ENCODE measurements at places on chromosomes 5 and 9.
A peak's percentile ranks its signal among the peaks of the same experiment; 100 is the strongest.

- DNase-seq, result no peak
Observed at GRCh38 chr9:135341612-135342169, 137.9 kb upstream of the PPP1R26 start.

DNA sequence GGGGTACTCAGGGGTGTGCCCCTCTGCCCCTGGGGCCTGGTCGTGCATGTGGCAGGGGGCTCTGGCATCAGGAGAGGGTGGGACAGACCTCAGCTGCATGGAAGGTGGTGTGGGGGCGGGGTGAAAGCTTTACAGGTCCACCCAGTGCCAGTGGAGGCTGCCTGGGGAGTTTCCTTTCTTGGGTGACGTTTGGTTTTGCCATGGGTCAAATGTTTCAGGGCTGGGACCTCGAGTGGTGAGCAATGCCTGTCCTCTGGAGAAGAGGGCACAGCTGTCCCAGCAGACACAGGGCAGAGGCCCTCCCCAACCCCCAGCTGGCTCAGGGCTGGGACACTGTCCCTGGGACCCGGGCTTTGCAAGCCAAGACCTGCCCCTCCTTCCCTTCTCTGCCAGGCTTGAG lies 3.6 kb downstream of the RXRA start:
- no peak for DNase-seq

DNA sequence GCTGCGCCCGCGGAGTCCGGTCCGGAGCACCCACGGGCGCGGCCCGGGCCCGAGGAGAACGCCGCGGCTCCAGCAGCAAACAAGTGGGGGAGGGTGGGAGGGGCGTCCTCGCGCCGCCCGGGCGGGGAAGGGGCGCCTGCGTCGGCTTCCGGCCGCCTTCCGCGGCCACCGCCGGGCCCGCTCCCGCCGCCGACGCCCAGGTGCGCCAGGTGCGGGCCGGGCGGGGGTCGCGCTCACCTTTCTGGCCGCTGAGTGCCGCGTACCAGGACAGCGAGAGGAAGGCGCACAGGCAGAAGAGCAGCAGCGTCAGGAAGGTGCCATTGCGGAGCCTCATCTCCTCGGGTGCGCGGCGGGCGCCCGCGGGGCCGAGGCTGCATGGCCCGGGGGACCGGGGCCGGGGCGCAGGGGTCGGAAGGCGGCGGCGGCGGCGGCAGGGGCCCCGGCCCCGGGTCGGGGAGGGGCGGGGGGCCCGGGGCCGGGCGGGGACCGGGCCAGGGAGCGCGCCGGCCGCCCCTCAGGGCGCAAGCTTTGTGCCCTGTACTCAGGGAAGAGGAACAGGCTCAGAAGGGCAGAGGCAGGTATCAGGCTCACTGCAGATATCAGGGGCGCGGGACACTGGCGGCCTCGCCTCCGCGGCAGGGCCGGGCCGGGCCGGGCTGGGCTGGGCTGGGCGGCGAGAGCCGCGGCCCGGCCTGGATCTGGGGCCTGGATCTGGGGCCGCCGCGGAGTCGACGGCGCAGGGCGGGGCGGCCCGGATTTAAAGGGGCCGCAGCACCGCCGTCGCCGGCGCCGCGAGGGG lies at the start of gene MGAT4B:
Gene MGAT4B (minus strand): TSS at position 617 of the 799 bp plus-strand sequence. CDS start 283 bp downstream, at position 334.
- no peak for DNase-seq

DNA sequence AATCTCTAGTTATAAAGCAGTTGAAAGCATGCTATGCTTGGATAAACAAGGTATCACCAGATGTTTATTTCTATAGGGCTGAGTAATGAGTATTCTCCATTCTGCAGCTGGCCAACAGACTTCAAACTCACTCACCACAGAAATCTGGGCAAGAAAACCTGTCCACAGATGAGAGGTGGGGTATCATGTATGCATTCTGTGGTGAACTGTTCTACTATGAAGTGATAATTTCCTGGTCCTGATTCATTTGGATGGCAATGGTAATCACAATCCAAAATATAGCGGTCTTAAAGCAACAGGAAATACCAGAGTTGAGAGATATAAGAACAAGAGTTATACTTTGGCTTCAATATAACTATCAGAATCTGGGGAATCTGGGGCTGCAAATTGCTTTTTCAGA lies 65.9 kb upstream of the EFNA5 start:
- DNase-seq, result no peak

GRCh38 chr5:142807372-142807911 lies 37.3 kb downstream of the ARHGAP26 start:
- no peak for DNase-seq

DNA sequence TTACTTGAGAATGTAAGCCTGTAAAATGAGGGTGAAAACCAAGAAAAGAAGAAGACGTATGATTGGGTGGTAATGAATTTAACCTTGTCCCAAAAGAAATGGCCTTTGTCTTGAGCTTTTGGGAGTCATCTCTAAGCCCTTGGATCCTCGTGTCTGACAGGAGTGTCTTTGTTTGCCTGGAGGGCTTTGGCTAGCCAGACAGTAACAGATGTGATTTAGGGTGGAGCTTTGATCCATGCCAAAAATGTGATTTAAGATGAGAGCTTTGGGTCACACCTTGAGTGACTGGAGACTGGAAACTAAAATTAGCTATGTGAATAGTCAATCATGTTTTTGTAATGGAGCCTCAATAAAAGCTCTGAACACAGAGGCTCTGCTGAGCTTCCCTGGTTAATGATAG lies 25.9 kb upstream of the ZFAND5 start:
- no peak for DNase-seq

DNA sequence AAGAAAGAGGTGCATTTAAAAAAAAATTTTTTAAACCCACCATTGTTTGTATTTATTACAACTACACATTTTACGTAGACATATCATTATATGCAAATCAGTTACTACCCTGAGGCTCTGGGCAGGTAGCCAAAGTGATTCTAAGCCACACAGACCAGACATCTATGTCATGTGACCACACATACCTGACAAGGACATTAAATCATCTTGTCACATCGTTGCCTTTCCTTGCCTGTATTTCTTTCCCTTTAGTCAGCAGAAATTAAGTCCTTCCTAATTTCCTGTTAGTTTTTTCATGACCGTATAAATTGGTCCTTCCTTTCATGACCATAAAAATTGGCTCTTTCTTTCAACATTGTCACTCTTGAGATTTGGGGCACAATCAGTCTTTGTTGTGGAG lies 134.2 kb upstream of the MARCHF11 start:
- no peak for DNase-seq

DNA sequence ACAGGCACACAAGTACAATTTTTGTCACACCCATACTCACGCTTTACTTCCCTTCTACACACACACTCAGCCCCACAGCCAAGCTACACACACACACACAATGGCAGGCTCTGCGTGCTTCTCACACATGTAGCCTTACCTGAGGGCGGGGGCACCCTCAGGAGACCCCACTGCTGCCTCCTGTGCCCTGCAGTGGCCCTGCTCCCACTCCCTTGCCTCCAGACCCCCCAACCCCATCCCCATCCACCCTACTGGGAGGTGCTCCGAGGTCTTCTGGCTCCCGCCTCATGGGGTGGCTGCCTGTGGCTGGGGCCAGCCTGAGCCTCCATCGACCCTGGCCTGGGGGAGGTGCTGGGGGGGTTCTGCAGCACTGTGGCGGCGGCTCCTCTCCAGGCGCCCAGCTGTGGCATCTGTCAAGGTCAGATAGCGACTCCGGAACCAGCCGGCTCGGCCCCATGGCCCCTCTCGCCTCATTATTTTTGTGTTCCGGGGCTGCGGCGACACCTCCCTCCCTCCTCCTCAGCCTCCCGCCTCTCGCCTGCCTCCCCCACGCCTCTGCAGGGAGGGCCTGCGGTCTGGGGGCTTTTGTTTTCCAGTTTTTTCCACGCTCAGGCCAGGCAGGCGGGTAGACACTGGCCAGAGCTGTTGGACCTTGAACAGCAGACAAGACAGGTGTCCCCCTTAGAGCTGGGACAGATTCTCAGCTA lies 21.7 kb downstream of the CXXC5 start:
- DNase-seq, result no peak

GRCh38 chr5:31192442-31192841 lies 1.0 kb upstream of the CDH6 start:
- DNase-seq, result no peak

GRCh38 chr9:94927048-94927761 lies 200.7 kb downstream of the AOPEP start:
- no peak for DNase-seq

DNA sequence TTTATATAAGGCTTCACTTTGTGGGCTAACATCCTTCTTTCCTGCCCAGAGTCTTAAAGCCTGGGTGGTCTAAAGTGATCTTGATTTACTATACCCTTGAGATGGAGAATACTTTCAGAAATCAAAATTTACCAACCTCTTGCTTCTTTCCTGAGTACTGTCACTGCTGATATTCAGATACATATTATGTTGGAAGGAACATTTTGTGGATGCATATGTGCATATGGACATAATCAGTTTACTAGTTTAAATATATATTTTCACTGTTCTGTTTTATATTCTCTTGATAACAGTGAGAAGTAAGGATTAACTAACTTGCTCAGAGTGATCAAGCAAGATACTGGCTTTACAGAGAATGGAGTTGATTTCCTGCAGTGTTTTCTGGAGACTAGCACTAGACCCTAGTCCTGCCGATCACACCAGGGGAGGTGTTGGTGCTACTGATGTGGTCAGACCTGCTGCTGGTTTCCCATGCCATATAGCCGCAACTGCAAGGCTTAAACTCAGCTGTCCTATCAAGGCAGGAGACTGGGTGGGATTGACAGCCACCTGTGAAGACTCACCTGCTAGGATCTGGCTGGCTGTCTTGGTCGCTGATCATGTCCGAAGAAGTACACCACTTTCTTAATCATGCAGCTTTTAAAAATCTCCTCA lies 57.6 kb downstream of the SLF1 start:
- DNase-seq, result no peak

GRCh38 chr9:104927216-104927911 lies 591 bp downstream of the ABCA1 start:
- DNase-seq, result no peak

DNA sequence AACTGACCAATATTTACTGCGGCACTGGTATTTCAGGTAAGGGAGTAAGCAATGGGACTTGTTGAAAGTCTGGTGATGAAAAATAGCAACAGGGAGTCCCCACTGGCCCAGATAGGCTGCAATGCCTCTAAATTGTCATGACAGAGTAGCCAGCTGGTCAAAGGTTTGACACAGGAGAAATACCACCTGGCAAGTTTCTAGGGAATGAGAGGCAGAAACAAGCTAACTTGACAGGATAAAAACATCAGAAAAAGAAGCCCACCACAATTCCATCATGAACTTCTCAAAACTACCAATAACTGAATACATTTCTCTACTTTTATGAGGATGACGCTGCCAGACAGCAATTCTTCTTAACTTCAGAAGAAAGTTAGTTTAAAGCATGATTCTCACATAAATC lies 99.8 kb downstream of the STRBP start:
- DNase-seq, result no peak

- no peak for DNase-seq
Observed at GRCh38 chr9:36659500-36659899, 86.8 kb downstream of the MELK start.

DNA sequence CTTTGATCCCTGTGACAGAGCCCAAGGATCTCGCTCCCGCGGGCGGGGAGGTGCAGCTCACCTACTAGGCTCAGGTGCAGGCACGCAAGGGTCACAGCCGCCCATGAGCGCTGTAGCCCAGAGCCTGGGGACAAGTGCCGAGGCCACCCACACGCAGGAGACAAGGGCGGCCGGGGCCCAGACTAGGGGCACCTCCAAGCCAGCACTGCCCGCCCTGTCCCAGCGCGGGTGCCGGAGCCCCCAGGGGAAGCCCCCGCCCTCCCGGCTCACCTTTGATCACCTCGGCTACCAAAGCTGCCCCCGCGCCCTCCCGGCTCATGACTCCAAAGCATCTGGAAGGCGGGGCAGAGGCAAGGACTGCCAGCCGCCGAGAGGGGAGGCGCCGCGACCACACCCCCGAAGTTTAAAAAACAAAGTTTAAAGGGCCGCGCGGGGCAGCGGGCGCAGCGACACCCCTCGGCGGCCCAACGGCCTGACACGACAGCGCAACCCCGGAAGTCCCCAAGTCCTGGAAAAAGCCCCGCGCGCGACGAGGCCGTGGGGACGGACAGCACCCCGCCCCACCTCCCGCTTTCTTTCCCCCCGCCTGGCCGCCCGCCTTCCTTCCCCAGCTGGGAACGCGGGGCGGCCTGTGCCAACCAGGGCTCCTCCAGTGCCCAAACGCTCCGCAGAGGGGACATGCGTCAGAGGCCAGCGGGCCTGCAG lies 53.0 kb downstream of the CDC14B start:
- DNase-seq, result no peak

DNA sequence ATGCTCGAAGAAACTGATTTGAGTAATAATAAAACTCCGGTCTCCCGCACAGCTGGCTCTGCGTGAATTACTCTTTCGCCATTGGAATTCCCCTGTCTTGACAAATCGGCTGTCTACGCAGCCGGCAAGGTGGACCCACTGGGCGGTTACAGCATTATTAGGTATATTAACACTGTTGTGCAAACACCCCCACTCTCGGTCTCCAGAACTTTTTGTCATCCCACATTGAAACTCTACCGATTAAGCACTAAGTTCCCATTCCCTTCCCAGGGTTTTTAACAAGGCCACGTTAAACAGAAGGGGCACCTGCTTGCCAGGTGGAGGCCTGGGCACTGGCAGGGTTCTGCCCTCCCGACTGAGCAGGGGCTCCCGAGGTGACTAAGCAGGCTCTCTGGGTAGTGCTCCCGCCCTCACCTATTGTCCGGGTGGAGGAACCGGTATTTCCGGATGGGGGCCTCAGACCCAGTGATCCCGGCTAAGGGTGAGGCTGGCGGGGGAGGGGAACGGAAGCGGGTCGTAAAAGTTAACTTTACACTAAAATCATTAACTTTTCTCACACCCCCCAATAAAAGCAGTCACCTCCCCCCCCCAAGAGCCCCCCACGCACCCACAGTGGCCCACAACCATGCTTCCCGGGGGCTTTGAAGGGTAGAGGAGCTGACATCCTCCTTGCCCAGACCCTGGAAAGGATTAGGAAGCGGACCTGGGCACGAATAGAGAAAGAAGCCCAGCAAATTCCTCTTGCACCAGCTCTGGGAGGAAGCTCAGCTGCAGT lies 53.5 kb upstream of the TJP2 start:
- peak; percentile 55 for DNase-seq

GRCh38 chr9:95649801-95650213 lies 133.0 kb upstream of the PTCH1 start:
- no peak for DNase-seq

- DNase-seq, result no peak
Observed at GRCh38 chr5:90438100-90438499, 28.5 kb upstream of the CETN3 start.

GRCh38 chr9:22650145-22650544 lies 203.5 kb downstream of the DMRTA1 start:
- DNase-seq, result no peak

- no peak for DNase-seq
Observed at GRCh38 chr5:135237748-135238103, 161.3 kb downstream of the MACROH2A1 start.

GRCh38 chr5:123997462-123998215 lies 485.7 kb downstream of the CSNK1G3 start:
- DNase-seq, result no peak

- DNase-seq, result no peak
Observed at GRCh38 chr9:115035841-115036612, 81.9 kb downstream of the TNC start.

GRCh38 chr5:89262030-89262429 lies 379.0 kb upstream of the MEF2C start:
- no peak for DNase-seq

- DNase-seq, result no peak
Observed at GRCh38 chr9:23372703-23373102, 453.3 kb downstream of the ELAVL2 start.

Measured in NCI-H2107 (cell line).